ENCODE measurements at places on chromosomes 2 and 18. TPM values are rescaled to one million over a fixed set of nuclear protein-coding genes. Genes with fewer than 3 reads are reported as not detected.

DNA sequence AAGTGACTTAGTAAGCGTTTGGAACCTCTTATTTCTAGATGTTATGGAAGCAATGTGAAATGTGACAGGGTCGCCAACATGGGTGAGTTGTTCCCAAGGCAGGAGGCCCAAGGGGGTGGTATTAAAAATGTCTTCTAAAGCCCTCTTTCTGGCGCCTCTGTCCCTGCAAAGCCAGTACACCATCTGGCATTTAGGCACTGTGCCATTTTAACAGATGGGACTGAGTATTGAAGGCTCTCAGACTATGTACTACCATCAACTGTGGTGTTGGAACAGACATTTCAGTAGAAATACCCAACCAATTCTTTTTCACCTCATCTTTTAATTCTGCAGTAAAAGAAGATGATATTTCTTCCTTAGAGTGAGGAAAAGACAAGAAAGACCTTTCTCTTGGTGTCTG lies 384.5 kb upstream of the MMADHC start:
- DNase-seq = no peak

DNA sequence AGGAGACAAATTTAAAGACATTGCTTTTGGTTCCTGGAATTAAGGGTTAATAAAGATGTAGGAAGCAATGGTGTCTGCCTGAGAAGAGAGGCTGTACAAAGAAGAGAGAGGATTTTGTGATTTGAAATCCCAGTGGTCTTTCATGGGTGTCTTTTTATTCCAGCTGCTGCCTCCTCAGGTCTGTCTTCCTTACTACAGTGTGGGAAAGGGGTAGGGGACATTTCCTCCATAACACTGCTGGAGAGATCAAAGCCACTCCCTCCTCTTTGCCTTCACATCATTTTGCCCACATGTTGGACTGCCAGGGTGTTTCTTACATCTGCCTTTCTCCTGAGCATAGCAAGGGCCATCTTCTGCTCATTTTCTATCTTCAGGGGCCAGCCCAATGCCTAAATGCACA lies 348.5 kb downstream of the EN1 start:
- no peak for DNase-seq

- DNase-seq = no peak
Observed at GRCh38 chr18:57920036-57920435, 116.9 kb upstream of the ATP8B1 start.

- DNase-seq = no peak
Observed at GRCh38 chr2:124258140-124258880, 233.2 kb downstream of the CNTNAP5 start.

DNA sequence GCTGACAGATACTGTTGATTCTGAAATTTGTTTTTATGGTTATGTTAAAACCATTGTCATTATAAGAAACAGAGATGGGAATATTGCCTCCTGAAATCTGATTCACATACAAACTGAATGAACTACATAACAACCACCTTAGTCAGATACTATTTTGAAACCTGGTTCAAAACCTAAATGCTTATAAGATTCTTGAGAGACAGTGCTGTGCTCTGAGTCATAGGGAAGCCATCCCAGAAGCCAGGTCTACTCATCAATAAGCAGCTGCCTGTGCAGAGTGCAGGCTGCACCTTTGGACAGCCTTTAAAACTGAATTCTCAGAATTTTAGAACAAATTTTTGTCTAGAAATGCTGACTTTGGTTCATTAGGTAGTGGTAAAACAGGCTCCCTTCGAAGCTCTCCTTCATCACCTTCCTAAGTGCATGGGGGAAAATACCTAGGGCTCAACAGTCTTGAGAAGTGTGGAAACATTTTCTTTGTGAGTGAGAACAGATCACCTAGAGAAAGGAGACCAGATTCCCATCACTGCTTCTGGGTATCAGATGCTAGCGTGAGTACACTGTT lies at the start of gene SERPINB7:
Gene SERPINB7, plus strand, starts transcription at position 253 of the 565 bp plus-strand sequence. CDS start 6,955 bp downstream, outside the sequence.
- no peak for DNase-seq

GRCh38 chr2:216985658-216986141 lies 125.8 kb upstream of the TNP1 start:
- peak; percentile 12 for DNase-seq

- DNase-seq = peak; percentile 62
Observed at GRCh38 chr18:903701-904100, 970 bp upstream of the ADCYAP1 start.

CABLES1 gene
- polyA plus RNA-seq = 25.8 TPM

GALNT14 gene
- 47.3 TPM for polyA plus RNA-seq

DNA sequence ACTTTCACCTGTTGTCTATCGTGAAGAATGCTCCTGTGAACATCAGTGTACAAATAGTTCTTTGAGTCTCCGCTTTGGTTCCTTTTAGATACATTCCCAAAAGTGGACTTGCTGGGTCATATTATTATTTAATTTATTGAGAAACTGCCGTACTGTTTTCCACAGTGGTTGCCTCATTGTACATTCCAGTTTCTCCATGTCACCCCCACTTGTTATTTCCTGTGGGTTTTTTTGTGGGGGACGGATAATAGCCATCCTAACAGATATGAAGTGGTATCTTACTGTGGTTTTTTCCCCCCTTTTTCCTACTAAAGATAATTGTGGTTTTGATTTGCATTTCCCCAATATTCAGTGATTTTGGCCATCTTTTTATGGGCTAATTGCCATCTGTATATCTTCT lies 53.8 kb downstream of the SMCHD1 start:
- DNase-seq = no peak
